ENCODE measurements at places on chromosomes 2 and 18. TPM values are rescaled to one million over a fixed set of nuclear protein-coding genes. Genes with fewer than 3 reads are reported as not detected.
A peak's percentile ranks its signal among the peaks of the same experiment; 100 is the strongest.

The GPR35 gene
- 64.4 TPM for total RNA-seq

The SLC40A1 gene
- 43.6 TPM for total RNA-seq

DNA sequence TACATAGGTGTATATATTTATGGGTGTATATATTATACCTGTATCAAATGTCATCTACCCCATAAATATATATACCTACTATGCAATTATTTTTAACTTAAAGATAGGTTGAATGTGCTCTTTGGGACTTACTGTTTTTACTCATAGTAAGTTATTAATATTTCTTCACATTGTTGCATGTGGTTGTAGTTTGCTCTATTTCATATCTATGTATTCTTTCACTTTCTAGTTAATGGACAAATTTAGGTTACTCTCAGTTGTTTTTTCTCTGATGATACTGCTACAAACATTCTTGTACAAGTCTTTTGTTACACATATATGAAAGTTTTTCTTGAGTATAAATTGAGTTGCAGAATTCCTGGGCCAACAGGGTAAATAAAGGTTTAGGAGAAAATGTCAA is 601.8 kb upstream of the ID2 start:
- no peak for DNase-seq

GRCh38 chr18:26777351-26778053 is 88.0 kb downstream of the AQP4 start:
- no peak for DNase-seq

DNA sequence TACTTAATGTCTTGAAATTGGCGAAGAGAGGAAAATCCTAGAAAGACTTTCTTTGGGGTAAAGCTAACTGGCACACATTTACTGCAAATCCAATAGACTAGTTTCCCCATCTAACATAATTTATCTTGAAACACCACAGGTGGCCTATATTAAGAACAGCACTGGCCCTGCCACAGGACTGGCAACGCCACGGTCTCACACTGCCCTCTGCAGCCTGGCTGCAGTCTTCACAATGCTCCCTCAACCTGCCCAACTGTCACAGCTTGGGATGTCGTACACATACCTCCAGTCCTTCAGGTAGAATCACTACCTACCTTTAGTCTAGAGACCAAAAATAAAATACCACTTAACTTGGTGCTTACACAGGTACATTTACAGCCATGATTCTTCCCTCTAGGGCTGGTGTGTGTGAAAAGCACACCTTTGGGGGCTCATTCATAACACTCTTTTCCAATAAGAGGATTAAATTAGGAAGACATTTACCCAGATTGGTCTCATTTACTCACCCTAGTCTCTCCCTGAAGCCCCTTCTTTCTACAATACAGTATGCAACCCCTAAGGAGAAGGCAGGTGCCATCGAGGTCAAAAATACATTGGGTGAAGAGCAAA is 222.2 kb downstream of the C1D start:
- peak; percentile 58 for DNase-seq

DNA sequence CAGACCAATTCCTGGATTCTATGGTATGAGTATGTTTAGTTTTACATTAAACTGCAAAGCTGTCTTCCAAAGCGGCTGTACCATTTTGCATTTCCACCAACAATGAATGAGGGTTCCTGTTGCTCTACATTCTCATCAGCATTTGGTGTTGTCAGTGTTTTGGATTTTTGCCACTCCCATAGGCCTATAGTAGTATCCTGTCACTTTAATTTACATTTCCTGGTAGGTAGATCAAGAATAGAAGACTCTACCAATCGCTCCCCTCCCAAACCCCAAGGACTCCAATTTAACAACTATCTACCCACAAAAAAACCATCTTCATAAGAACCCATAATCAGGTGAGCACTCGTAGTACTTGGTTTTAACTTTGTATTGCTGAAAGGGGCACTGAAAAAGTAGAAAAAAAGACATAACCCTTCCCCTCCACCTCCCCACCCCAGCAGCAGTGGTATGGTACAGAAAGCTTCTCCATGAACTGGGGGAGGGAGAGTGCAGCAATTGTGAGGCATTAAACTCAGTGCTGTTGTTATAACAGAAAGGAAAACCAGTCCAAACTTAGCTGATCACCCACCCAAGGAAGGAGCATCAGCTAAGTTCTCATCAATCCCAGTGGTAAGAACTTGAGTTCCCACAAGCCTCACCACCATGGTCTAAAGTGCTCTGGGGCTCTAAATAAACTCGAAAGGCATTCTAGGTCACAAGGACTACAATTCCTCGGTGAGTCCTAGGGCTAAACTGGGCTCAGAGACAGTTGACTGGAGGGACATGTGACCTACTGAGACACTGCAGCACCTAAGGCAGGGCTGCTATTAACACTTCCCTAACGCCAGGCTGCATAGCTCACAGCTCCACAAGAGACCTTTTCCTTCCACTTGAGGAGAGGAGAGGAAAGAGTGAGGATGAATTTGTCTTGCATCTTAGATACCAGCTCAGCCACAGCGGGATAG is 35.5 kb upstream of the CYTIP start:
- DNase-seq: no peak

DNA sequence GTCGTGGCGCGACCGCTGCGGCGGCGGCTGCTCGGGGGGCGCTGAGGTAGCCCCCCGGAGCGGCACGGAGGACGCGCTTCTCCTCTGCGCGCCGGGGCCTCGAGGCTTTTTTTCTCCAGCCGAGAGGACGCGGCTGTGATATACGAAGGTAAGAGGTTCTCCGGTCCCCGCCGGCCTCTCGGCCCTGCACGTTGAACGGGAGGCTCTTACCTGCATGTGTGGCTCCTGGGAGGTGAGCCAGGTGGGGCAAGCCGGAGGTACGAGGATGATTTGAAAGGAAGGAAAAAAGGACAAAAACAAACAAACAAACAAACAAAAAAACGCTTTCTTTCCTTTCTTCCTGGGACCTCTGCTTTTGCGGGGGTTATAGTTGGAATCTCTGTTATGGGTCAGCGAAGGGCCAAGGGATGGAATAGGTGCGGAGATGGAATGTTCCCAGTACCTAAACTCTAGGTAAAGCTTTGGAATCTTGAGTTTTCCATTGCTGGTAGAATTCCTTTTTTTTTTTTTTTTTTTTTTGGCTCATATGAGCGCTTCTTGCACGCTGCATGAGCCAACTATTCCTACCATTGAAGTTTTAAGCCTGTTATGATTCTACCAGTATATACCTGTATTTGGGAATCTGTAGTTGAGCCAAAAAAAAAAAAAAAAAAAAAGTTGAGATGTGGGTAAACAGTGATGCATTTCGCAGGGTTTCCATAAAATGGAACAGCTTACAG is 674 bp downstream of the PTPN4 start:
- peak; percentile 56 for DNase-seq

- no peak for DNase-seq
Measured at GRCh38 chr2:149652526-149652925, 65.0 kb upstream of the MMADHC start.

GRCh38 chr2:25817006-25817405 is 61.3 kb downstream of the ASXL2 start:
- no peak for DNase-seq

DNA sequence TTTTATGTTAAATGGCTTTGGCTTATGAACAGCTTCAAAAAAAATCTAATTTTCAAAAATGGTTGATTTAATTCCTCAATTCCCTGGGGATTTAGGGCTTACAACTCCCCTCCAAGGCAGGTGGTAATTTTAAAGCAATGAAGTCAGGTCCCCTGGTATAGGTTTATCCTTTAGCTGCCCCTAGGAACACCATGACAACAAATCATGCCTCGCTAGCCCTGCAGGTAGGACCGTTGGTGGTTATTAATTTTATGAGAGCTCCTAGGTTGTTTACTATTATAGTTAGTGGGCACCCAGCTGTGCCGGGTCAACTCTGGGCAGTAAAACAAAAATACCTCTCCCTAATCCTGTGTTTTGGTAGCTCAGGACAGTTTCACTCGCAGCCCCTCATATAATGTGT is 26.2 kb upstream of the MBOAT2 start:
- DNase-seq: no peak

GRCh38 chr2:113770929-113771328 is 14.5 kb upstream of the SLC35F5 start:
- DNase-seq: no peak

DNA sequence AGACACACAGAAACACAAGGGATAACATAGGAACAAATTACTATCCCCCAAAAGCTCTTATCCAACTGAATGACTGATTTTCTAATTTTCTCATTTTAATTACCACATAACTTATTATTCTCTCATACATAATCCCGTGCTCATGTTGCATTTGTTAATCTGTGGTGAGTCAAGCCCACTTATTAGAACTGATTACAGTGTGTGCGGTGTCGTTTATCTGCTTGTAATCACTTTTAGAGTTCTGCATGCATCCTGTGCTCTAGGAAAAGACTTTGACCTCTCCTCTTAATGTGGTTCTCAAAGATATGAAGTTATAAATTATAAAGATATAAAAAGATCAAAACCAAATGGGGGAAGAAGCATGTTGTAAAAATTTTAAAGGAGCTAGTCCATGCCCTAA is 29.7 kb downstream of the CNDP1 start:
- no peak for DNase-seq

- no peak for DNase-seq
Measured at GRCh38 chr18:54950221-54950620, 9.0 kb downstream of the CCDC68 start.

The AQP12A gene
- total RNA-seq: 20.5 TPM

- no peak for DNase-seq
Measured at GRCh38 chr2:3465844-3466481, 53.4 kb downstream of the ADI1 start.

The TIA1 gene
- 86.8 TPM for total RNA-seq

DNA sequence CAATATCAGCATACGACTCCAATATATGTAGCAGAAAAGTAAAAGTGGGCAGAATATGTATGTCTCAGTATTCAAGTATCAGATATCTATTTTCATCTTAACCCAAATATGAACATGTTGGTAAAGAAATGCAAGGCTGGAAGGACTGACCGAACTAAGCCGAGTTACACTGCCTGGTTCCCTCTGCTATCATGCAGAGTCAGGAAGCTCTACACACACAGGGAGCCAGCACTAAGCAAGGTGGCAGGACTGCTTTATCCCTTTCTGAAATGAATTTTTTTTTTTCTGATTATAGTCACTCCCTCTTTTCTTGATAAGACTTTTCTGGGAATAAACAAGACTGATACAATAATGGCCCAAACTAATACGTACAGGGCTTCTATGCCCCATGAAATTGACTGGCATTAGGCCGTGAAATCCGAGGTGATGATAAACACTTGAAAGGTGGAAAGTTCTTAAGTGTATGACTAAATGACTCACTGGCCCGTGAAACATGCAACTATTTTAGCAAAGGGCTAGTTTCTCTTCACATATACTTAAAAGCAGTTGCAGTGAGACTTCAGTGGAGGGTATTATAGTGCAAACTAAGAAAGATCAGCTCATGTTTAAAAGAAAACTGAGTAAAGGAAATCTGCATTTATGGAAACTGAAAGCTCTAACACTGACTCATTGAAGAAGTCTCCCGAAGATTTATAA is 14.9 kb downstream of the DPP4 start:
- no peak for DNase-seq

DNA sequence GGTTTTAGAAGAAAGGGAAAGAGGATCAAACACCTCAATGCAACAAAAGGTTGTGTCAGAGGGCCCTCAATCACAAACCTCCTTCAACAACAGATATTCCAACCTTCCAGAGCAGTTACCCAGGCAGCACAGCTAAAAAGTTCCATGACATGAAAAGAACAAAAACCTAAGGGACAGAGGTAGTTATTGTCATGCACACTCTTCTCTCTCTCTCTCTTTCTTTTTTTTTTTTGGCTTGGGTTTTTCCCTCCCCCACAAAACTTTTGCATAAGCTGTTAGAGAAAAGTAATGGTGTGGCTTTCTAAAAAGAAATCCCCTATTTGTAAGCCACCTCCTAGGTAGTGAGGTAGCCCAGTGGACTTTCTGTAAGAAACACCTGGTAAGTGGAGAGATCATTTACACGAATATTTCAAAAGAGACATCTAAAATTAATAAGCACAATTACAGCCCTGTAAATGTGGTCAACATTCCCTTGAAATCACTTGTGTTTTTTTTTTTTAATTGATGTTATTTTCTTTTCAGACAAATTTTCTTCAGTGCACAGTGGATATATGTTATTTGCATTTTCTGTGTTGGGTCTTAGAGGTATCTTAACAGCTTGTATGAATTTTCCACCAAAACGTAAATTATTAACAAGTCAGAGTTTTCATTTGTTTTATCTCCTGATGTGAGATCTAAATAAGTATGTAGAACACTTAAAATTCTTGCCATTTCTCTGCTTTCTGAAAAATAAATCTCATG is 48.4 kb downstream of the ZEB2 start:
- DNase-seq: no peak

The IL36RN gene
- not detected for total RNA-seq

- DNase-seq: no peak
Measured at GRCh38 chr2:203623661-203624060, 82.8 kb upstream of the CD28 start.

The UGT1A7 gene
- 3.1 TPM for total RNA-seq

- DNase-seq: no peak
Measured at GRCh38 chr2:178066890-178067669, 5.5 kb downstream of the PDE11A start.

- DNase-seq: no peak
Measured at GRCh38 chr2:120233292-120233691, 10.1 kb upstream of the TMEM185B start.

GRCh38 chr2:46167924-46168323 is 129.3 kb upstream of the EPAS1 start:
- DNase-seq: no peak

- DNase-seq: peak; percentile 40
Measured at GRCh38 chr18:4068552-4069158, 386.5 kb downstream of the DLGAP1 start.

DNA sequence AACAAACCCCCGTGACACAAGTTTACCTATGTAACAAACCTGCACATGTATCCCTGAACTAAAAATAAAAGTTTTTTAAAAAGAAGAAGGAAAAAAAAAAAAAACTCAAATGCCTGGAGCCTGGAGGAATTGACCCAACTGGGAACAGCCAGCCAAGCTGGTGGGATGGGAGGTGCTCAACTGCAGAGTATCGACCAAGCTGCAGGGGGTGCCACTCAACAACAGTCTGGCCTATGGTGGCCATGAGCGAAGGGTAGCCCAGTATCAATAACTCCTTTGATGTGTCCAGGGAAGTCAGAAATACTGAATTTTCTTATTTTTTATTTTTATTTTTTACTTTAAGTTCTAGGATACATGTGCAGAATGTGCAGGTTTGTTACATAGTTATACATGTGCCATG is 310.3 kb upstream of the DLGAP1 start:
- no peak for DNase-seq

DNA sequence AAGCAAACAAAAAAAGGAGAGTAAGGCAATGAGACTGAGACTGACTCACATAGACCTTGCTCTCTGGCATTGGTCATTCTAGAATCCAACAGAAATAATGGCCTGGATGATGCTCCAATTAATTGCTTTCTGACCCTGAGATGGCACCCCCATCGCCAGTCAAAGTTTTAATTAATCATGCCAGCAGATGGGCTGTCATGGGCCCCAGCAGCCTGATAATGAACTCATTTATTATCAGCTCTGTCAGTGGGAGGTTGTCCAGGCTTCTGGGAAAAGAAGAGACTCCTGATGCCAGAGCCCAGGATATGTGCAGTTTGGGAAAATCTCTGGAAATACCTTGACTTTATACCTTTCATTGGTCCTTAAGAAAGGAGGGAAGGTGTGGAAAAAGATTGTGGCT is 115.2 kb downstream of the XRCC5 start:
- DNase-seq: no peak

The MBD5 gene
- 29.6 TPM for total RNA-seq
